ENCODE measurements at places on chromosomes 3 and 15.

- no peak for DNase-seq
These were observed 518.8 kb downstream of the MECOM start for GRCh38 chr3:169144731-169145130.

GRCh38 chr3:4947028-4947427 is 32.2 kb upstream of the BHLHE40 start:
- DNase-seq, result no peak

- DNase-seq, result no peak
These were observed 151.3 kb upstream of the STRIT1 start for GRCh38 chr3:155444771-155445170.

- no peak for DNase-seq
These were observed 6.9 kb downstream of the GLYCTK start for GRCh38 chr3:52294320-52295150.

DNA sequence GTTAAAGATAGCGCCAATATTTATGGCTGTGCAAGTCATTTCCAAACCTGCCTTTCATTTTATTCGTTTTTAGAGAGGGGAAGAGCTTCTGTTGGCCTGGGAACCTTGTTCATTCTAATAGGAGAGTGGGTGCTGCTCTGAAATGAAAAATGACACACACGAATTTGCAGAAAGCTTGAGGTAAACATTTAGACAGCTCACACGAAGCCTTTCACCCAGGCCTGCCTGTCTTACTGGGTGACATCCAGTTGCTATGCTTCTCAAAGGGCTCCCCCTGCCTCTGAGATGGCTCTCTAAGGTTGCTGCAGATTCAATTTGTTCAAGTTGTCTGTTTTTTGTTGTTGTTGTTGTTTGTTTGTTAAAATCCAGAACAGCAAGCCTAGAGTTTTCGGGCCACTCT is 18.2 kb downstream of the PEX5L start:
- DNase-seq, result no peak

- no peak for DNase-seq
These were observed 6.7 kb downstream of the P2RY12 start for GRCh38 chr3:151377768-151378385.

GRCh38 chr3:102068327-102068726 is 219.0 kb downstream of the NFKBIZ start:
- no peak for DNase-seq

- DNase-seq, result no peak
These were observed 157.6 kb downstream of the ATP10A start for GRCh38 chr15:25705433-25706115.

DNA sequence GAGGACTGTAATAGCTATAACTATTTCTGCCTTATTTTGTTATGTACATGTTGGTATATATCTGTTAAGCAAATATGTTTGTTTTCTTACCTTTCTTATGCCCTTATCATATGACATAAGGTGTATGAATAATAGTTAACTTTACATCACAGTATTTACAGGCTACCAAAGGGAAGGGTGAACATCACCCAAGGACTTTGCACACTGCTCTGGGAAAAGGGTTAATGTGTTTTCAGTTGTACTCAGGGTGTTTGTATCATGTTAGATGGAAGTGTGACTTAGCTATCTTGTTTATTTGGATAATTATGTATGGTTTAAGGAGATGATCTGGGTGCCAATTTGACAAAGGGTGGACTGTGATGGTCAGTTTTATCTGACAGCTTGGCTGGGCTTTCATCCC is 60.3 kb downstream of the LSM3 start:
- no peak for DNase-seq

- no peak for DNase-seq
These were observed 12.6 kb upstream of the PLCL2 start for GRCh38 chr3:16871915-16872842.

GRCh38 chr3:122946185-122946584 is 81.4 kb downstream of the SEMA5B start:
- DNase-seq, result no peak

DNA sequence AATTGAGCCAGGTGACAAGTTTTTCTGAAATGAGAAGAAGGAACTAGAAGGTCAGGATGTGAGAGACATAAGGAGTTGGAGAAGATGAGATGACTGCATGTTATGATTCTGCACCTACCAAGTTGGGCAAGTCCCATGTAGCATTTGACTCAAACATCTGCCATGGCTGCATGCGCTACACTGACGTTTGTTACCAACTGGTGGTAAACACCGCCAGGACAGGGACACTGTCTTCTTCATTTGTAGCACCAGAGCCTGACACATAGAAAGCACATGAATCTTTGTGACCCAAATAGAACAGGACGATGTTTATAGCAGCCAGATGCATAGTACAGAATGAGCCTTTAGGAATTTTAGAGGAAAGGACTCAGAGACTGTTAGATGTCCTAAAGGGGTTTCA is 236.7 kb downstream of the MYRIP start:
- no peak for DNase-seq

DNA sequence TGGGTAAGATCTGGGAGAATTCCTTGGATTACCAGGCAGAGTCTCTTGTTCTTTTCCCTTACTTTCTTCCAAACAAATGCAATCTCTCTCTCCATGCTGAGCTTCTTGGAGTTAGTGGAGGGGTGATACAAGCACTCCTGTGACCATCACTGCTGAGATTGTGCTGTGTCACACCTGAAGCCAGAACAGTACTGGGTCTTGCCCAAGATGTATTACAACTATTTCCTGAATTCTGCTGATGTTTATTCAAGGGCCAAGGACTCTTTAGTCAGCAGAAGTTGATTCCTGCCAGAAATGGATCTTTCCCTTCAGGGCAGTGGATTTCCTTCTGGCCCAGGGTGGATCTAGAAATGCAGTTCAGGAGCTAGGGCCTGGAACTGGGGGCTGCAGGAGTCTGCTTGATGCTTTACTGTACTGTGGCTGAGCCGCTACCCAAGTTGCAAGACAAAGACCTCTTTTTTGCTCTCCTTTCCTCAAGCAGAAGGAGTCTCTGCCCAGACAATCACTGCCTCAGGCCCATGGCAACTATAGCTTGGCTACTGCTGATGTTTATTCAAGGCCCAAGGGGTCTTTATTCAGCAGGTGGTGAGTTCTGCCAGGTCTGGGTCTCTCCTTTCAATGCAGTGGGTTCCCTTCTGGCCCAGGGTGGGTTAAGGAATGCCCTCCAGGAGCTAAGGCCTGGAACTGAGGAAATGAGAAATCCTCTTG is 98.8 kb downstream of the SH3GL3 start:
- DNase-seq, result no peak

- DNase-seq, result no peak
These were observed 6.9 kb downstream of the ACVR2B start for GRCh38 chr3:38460377-38461270.

Measured in iPS DF 6.9 (cell line).